Activated effector memory CD4-positive, alpha-beta T cell treated with Interleukin-2 at 50 U/mL for 16 hours (primary cell): ENCODE measurements at places on chromosomes 4 and X.

DNA sequence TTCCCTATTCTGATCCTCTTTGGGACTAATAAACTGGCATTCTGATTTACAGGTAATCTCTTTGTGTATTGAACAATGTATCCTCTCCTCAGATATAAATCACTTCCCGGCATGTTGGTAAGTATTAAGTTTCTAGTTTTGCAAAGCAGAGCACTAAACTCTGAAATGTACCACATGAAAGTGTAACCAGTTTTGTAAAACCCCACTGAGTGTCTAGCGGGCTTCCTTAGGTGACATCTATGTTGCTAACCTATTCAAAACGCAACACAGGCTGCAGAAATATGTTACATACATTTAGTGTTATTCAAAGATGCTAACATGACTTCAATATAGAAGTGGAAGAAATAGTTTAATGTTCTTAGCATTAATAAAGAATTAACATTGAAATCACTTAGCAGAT, 25.2 kb downstream of the DNAJB14 start:
- DNase-seq, result no peak

DNA sequence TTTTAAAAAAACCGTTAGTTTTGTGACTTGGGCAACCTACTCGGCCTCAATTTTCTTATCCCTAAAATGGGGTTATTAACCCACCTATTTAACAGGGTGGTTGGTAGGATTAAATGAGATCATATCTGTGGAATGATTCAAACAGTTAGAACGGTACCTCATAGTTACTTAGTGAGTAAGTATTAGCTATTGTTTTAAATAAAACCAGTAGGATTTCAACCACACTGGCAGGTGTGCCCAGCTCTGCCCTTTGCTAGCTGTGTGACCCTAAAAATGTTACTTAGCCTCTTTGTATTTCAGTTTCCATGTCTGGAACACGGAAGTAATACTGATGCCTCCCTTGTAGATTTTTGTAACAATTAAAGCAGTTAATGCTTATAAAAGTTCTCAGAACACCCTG, 225.8 kb upstream of the SPRY1 start:
- DNase-seq, result no peak

DNA sequence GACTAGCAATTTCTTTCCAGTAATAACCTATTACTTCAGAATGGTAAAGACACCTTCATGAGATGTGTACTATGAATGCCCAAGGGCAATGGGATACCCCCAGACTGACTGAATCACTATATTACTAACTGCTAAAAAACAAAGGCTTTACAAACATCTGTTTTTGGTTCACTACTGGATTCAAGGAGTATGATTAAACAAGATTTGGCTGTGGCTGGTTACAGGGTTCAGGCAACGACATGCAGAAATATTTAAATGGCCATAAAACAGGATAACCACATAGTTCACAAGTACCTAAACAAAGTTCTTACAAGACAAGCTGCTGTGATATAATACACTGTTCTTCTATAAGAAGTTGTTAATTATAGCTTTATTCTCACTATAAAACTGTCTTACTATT, 128.2 kb downstream of the FRYL start:
- DNase-seq, result no peak

- no peak for DNase-seq
Measured at GRCh38 chr4:116024954-116025708, 911.7 kb upstream of the NDST4 start.

DNA sequence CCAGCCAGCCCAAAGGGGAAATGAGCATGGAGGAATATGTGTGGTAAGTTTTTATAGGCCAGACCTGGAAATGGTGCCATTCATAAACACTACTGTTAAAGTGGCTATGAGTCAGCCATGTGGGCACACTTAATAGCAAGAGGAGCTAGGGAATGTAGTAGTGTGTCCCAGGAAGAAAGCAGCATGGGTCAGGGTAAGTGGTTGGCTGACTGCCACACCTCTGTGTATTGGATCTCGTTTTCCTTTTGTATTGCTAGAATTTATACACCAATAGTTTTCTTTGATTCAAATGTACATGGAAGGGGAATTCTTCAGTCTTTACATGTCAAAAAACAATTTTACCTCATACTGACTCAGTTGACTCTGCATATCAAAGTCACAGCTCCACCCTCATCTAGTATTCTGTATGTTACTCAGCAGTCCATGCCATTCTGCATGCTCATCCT, 22.9 kb upstream of the SGMS2 start:
- no peak for DNase-seq

- DNase-seq, result no peak
Measured at GRCh38 chr4:24190761-24191695, 301.2 kb upstream of the PPARGC1A start.
